ENCODE measurements at places on chromosomes 6 and 20.

- no peak for DNase-seq
Measured at GRCh38 chr6:111837641-111838500, 35.4 kb downstream of the FYN start.

DNA sequence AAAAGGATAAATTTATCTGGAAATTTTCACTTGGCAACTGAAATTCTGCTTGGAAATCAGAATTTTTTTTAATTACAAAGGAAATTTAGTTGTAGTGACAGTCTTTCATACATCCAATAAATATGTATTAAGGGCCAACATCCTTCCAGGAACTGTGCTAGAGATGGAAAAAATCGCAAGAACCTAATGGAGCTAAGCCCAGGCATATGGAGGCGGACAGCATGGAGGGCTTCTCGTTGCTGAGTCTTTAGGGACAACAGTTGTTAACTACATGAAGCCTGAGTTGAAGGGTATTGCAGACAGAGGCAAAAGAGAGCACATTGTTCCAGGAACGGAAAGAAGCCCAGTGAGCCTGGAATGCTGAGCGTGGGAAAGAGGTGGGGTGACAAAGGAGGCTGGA is 208.9 kb downstream of the IBTK start:
- DNase-seq: no peak

DNA sequence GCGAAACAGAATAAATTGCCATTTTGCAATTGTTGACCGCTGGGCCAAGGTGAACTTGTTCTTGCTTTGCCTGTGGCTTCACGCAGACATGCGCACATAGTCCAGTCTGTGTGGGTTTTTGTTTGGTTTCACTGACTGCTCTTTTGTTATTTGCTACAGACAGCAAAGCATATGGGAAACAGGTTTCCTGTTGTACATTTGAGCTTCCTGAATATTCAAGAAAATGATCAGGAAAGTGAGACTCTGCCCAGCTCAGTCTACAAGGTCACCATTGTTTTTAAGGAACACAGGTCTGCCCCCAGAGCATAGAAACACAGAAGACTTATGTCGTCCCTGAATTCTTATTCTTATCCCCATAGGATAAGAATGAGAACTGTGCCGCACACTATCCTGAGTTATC is 55.6 kb downstream of the SASH1 start:
- no peak for DNase-seq

DNA sequence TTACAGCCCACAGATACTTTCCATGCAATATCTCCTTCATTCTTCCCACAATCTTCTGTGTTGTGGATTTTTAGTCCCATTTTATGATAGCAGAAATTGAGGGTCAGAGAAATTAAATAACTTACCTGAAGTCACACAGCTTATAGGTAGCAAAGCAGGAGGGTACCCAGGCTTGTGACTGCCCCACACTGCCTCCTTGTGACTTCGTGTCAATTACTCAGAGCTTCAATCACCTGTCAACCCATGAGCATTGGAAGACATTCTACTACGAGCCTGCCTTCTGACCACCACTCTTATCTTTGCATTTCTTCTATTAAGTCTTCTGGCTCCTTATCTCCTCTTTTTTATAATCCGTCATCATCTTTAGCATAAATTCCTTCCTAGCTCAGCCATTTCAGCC is 71.6 kb upstream of the NRSN1 start:
- DNase-seq: no peak

DNA sequence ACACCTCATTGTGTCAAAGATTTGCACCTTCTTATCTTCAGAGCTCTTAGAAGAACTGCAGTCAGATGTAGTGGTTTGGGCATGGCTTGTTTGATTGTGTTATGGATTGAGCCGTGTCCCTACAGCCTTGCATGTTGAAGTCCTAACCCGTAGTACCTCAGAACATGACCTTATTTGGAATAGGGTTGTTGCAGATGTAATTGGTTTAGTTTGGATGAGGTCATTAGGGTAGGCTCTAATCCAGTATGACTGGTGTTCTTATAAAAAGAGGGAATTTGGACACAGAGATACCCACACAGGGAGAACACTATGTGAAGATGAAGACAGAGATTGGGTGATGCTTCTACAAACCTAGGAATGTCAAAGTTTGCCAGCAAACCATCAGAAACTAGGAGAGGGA is 35.4 kb upstream of the PHACTR2 start:
- DNase-seq: no peak

DNA sequence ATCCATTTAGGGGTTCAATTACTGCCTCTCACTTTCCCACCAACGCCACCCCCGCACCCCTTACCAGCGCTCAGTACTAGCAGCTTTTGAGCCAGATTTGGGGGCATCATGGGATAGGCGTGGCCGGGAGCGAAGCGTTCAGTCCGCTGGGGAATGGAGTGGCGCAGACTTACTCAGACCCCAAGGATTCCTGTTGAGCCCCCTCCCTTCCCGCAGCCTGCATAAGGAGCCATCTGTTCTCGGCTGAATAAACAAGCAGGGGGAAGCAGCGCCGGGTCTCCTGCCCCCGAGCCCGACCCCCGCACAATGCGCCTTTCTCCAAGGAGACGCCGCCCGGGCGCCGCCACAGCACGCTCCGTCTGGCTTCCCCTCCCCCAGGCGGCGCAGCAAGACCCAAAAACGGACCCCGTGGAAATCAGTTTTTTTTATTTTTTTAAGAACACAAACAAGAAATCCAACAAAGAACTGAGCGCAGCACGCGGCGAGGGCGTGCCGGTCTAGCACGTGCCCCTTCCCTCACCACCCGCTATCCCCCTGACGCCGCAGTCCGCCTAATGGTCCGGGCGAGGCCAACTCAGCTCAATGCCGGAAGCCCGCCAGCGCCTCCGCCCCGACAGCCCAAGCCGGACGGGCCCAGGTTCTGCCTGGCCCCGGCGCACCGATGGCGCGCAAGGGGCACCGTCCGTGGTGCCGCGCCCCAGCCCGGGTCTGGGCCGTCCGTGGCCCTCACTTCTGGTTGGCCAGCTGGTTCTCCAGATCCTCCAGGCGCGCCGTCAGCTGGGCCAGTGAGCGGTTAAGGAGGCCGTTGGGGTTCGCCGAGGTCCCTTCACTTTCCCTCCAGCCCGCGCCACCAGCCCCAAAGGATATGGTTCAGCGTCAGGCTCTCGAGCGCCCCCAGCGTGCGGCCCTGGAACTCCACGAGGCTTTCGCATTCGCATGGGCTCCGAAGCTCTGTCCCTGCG is 13.3 kb upstream of the RBPJL start:
- peak; percentile 71 for DNase-seq

- DNase-seq: no peak
Measured at GRCh38 chr20:42734660-42735368, 454.9 kb downstream of the PTPRT start.

DNA sequence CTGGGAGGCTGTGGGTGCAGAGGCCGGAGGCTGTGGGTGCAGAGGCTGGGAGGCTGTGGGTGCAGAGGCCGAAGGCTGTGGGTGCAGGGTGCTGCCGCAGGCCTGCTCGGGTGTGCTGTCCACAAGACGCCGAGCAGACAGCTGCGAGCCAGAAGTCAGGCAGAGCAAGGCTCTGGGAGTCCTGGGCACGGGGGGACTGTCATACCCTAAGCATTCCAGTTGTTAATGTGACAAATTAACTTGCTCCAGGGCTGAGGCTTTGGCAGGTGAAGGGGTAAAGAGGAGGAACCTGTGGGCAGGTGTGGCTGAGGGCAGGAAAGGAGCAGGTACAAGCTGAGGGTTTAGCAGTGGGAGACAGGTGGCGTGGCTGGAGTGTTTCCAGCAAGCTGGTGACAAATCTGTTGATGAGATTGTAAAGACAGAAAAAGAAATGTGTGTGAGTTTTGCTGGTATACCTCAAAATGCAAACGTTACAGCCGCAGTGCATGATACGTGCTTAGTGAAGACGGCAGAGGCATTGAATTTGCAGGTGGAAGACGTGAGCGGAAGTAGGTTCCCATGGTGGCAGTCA is 14.2 kb upstream of the ADRM1 start:
- DNase-seq: peak; percentile 8

GRCh38 chr6:13355043-13355945 is 27.0 kb upstream of the TBC1D7 start:
- no peak for DNase-seq

- DNase-seq: no peak
Measured at GRCh38 chr20:44773070-44773829, 27.6 kb downstream of the KCNK15 start.

DNA sequence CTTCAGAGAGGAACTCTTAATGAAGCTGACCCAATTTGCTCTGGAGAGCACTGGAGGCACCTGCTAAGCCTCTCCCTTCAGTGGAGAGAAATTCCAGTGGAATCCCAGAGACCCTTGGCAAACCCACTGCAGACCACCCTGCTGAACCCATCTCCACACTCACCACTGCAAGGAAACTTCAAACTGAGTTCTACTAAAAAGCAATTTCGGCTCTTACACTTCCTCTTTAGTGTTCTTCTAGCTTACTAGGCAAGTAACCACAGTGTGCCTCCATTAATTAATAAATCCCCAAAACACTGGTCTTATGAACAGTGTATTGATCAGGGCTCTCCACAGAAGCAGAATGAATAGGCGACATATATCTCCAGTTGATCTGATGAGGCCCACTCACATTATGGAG is 43.0 kb upstream of the HLA-E start:
- DNase-seq: no peak

GRCh38 chr20:53737396-53738038 is 143.9 kb upstream of the ZNF217 start:
- no peak for DNase-seq

DNA sequence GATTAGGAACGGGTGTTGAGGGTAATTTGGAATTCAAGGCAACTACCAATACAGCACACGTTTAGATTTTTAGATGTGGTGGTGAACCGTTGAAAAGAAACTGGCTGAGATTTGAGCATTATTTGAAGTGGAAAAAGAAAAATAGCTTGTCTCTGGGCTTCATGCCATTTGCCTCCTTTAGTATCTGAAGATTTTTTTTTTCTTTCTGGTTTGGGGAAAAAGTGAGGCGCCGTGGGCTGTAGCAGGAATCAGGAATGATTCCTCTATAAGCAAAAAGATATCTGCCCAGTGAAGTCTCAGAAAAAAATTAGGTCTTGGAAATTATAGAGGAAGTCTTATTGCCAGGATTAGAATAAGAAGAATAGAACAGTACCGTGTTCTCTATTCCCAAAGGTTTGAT is 88.5 kb downstream of the RPS12 start:
- no peak for DNase-seq

DNA sequence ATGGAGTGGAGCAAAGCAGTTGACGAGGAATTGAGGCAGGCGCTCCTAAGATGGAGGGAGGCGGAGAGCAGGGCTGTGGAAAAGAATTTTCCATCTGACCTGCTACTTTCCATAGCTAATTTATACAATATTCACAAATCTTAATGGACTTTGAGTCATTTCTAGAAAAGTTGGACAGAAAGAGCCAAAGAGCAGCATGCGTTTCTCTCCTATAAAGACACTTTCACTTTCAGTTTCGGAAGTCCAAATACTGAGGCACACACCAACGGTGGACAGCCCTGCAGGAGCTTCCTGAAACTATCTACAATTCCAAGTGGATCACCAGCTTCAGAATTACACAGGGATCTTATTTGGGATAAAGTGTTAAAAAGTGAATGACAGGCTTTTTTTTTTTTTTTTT is 43.5 kb downstream of the PANK2 start:
- no peak for DNase-seq

DNA sequence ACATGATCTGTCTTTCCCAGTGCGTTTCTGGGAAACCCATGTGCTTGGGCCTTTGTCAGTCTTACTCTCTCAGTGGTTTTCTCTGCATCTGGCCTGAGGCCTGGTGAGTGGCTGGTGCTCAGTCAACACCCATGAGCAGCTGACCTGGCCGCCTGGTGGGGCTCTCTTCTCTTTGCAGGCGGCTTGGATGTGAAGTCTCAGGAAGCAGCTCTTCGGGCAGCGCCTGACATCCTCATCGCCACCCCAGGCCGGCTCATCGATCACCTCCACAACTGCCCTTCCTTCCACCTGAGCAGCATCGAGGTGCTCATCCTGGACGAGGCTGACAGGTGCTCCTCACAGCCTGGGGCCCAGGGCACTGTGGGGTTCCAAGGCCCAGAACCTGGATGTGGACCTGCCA is 10.8 kb downstream of the DDX27 start:
- peak; percentile 80 for DNase-seq

Data from NCI-H2081 (cell line).